ENCODE measurements at places on chromosomes 6 and 20.

DNA sequence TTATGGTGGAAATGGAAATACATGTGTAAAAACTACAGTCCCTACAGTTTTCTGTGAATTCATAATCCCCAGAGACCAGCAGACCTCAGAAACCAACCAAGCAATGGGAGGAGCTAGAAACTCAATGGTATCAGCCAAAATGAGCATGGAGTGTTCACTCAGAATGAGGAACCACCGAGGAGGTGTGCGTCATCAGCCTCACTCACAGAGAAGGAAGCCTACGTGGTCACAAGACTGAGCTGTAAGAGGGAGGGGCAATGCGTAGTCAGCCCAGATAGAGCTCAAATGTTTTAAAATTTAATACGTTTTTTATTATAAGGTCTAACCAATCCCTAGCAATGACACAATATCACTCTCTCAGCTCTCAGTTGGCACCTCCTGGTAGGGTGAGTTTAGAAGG, 17.4 kb downstream of the MYLK4 start:
- DNase-seq = no peak

DNA sequence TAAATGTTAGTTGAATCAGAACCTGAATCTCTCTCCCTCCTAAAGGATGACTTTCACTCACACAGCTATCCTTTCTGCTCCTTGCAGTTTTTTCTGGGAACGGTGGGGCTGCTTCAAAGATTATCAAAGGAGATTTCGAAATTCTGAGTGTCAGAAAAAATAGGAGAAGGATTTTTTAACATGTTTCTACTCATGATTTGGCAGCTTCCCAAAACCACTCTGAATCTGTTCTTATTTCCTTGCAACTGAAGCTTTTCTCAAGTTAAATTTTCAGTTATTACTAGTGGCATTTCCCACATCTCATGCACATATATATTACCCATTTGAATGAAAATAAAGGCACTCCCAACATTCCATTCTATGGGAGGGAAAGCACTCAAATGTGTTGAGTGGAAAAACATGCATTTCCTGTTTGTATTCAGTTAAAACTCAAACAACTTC, 123.6 kb downstream of the LCA5 start:
- no peak for DNase-seq

GRCh38 chr6:186340-186965, 105.8 kb upstream of the DUSP22 start:
- no peak for DNase-seq

DNA sequence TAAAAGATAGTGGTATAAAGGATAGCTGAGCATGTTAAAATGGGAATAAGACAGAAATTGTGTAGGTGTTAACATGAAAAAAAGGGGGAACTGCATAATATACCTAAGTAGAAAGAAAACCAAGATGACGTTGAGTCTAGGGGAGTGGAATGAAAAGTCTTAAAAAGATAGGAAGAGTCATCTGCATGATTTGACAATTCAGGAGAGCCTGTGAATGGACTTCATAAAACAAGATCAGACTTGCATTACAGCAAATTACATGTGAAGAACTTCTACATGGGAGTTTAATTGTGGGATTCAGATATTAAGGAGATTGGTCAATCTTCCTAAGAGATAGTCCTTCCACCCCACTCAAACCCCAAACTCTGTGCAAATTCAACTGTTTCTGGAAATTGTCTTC, 85.5 kb downstream of the WASF1 start:
- DNase-seq = no peak

- DNase-seq = no peak
These were observed 53.0 kb upstream of the DST start for GRCh38 chr6:56695702-56696101.

- DNase-seq = no peak
These were observed 141.2 kb downstream of the GRM4 start for GRCh38 chr6:34004706-34005105.

DNA sequence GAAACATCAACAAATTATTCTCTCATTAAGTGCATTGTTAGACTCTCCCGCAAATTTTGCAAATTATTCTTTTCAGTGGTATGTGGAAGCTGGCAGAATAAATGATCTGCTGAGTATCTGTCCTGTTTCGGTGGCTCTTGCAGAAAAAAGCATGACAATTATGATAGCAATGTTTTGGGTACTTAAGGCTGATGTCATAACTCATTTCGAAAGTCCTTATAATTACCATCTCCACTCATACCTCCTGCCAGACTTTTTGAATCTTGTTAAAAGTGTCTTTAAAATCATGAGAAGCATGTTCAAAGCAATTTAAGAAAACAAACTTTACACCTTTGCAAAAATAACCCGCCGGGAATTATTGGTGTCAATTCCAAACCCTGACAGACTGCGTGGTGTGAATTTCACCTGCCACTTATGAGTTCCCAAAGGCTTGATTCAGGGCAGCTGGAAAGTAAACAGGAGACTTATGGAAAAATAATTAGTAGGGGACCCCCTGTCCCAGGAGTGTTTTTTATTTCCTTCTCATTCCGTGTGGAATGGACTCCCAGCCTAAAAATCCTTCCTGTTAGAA, 87.6 kb upstream of the E2F3 start:
- no peak for DNase-seq

DNA sequence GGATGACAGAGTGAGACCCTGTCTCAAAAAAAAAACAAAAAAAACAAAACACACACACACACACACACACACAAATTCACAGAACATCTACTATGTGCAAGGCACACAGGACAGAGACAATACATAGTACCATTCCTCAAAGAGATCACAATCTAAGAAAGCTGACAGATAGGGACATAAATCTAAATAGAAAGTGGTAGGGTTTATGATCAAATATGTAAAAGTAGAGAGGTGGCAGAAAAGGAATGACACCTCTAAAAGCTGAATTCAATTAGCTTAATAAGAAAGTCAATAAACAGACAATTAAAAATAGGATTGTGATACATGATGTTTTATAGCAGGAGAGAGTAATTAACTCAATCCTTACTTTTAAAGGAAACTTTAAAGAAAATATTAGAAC, 41.5 kb downstream of the USP45 start:
- DNase-seq = no peak

- DNase-seq = no peak
These were observed 5.3 kb downstream of the RNF144B start for GRCh38 chr6:18392346-18392877.

- no peak for DNase-seq
These were observed 84.5 kb downstream of the MAP3K7 start for GRCh38 chr6:90502381-90502780.

- DNase-seq = no peak
These were observed 159.3 kb downstream of the GJA10 start for GRCh38 chr6:90053614-90054013.

DNA sequence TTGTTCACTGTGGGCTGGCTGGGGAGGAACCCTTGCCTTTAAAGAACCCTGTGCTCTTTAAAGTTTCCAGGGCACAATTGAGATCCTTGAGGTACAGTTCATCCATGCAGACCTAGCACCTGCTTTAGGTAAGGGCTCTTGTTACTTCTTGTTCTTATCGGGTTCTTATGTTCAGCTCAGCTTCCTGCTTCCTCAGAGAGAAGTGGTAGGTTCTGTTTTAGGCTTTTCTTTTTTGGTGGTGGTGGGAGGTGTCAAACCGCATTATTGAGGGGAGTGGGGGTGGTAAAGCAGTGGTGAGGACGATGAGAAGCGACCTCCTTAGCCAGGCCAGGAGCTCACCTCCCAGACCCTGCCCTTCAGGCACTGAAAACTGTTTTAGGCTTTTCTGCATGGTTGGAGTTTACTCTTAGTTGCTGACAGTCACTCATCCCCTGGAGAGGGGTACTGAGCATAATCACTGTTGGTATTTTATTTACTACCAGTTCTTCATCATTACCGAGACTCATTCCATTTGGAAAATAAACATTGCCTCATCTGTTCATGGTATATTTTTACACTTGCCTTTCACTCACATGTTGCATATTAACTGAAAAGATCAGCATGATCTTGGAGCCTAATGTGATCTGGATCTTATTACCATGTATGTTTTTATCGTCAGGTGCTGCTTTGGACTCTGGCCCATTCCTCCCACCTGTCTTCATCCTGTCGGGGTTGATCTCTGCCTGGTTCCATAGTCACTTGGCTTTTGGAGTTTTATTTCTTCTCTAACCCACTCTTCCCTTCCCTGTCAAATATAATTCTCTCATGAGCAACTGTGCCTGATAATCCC, 35.4 kb downstream of the SLC16A10 start:
- DNase-seq = no peak

DNA sequence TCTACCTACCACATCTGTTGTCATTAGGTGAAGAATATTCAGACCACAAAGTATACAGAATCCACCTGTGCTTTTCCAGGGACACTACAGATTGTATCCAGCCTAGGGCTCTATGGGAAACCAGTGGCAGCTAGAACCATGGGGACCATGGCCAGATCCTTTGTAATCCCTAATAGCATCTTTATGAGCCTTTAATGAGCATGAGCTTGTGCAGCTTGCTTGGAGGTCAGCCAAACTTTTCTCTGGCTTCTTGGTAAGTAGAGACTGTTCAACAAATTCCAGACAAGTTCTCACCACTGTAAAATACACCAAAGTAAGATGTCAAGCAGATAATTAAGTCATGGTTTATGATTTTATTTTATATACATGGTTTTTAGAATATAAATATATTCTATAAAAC, 301.6 kb upstream of the ADGRB3 start:
- DNase-seq = no peak

- DNase-seq = no peak
These were observed 18.6 kb downstream of the TTPAL start for GRCh38 chr20:44494266-44494665.

DNA sequence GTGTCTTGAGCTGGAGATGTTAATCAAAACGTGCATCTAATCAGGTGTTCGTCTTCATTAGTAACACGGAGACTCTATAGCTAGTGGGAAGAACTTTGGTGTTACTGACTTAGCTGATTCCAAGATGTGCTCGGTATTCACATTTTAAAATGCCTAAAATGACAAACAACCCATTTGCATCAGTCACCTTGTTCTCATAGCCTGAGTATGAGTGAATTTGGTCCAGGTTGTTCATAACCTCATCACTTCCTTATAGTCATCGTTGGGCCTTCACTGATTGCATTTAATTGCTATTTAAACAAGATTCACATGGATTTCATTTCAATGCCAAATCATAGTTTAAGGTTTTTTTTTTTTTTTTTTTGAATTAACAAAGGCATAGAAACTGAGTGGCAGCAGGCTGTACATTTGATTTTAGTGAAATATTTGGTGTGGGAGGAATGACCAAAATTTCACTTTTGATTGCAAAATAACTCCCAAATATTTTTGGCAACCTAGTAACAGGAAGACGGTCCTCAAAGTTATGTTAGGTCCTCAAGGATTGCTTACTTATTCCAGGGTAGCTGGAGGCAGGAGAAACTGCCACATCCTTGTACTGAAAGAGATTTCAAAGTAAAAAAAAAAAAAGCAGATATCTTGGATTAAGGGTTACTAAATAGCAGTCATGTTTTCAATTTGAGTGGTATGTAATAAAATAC, 104.7 kb downstream of the JARID2 start:
- DNase-seq = no peak

DNA sequence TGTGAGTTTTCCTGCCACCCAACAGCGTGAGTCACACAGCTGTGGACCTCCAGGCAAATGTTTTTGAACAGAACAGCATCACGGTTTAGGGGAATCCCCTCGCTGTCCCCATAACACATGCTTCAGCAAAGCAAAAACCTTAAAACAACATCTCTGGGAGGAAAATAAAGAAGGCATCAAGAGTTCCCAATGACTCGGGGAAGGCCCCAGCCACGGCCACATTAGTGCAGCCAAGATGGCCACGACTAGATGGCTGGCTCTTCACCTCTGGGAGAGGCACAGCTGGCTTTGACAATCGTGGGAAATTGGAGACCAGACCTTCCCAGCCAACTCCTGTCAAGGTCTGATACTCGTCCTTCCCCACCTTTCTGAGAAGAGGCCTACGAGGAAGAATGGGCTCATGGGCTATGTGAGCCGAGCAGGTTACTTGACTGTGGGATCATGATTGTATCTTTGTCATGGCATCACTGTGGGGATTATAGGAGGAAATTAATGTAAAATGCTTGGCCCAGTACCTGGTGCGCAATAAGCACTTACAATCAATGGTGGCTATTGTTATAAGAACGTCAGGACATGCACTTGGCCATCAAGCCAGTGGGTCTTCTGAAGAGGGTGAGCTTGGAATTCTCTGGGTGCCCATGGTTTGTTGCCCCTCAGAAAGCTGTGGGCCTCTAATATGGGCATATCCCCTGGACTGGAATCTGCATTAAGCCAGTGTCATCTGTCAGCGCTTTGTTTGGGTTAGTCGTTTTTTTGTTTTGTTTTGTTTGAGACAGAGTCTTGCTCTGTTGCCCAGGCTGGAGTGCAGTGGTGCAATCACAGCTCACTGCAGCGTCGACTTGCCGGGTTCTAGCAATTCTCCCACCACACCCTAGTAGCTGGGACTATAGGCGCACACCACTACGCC, 43.6 kb downstream of the FGD2 start:
- peak; percentile 38 for DNase-seq

- DNase-seq = no peak
These were observed 3.2 kb downstream of the HMGA1 start for GRCh38 chr6:34239893-34240292.

GRCh38 chr6:21998582-21998981, 298.3 kb downstream of the PRL start:
- no peak for DNase-seq

DNA sequence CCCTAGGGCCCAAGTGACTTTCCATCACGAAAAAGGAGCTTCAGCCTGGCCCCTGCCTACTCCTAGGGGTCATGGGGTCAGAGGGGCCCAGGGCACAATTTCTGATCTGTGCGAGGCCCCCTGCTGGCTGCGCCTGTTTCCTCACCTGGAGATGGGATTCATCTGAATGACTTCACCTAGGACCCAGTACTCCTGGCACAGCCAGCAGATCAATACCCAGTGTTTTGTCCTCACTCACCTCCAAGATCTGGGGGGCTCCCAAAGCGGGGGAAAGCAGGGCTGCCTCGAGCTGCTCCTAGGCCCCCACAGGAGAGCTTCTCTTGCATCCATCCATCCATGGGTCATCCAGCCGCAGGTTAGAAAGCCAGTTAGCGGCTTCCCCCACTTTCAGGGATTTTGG, 33.8 kb downstream of the CD40 start:
- no peak for DNase-seq

- no peak for DNase-seq
These were observed 61.4 kb downstream of the GPR63 start for GRCh38 chr6:96775727-96776400.
